Activated CD8-positive, alpha-beta memory T cell treated with anti-CD3 and anti-CD28 coated beads, Interleukin-2, amount 10 ng/mL, durations not matched to agents 7 days and 5 days (primary cell): ENCODE measurements at places on chromosomes 12 and 14. TPM values are rescaled to one million over a fixed set of nuclear protein-coding genes. Genes with fewer than 3 reads are reported as not detected.

The OR6C76 gene
- total RNA-seq: not detected

The ORAI1 gene
- 61.1 TPM for total RNA-seq

The TAS2R20 gene
- total RNA-seq: 2.0 TPM

The HCAR1 gene
- total RNA-seq: 0.23 TPM

The ZNF140 gene
- 11.2 TPM for total RNA-seq

The KTN1 gene
- total RNA-seq: 85.1 TPM

The RHEBL1 gene
- total RNA-seq: 15.1 TPM

The ZDHHC22 gene
- not detected for total RNA-seq

The GLIPR1L2 gene
- total RNA-seq: not detected

GRCh38 chr12:48279101-48279500, 71.6 kb downstream of the ZNF641 start:
- DNase-seq: no peak

- DNase-seq: no peak
Observed at GRCh38 chr12:108827941-108828340, 29.4 kb downstream of the SSH1 start.

DNA sequence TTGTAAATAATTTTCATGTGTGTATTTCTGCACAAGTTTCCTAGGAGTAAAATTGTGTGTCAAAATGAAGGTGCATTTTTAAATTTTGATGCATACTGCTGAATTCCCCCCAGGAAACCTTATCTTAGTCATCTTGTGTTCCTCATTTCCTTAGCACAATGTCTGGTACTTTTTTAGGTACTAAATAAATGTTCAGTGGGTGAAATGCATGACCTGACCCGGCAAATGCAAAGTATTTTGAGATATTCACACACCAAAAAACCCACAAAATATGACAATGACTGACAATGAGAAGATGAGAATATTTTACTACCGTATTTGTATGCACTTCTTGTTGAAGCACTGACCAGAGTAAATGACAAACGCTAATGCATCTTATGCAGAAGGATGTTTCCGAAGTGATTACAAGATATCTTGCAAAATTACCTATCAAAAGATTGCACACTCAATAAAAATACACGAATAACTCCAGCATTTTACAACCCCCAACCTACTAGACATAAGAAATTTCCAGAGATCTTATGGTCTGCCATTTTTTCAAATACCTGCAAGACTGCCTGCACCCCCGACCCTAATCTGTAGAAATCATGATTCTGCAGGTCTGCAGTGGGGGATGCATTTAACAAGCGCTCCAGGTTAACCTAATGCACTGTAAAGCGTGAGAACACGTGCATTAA, 895 bp upstream of the PRKAB1 start:
- no peak for DNase-seq

- no peak for DNase-seq
Observed at GRCh38 chr14:94489336-94489735, 13.3 kb upstream of the SERPINA9 start.

GRCh38 chr14:53569446-53569845, 387.2 kb downstream of the BMP4 start:
- no peak for DNase-seq

GRCh38 chr12:1839956-1840951, 19.9 kb downstream of the LRTM2 start:
- no peak for DNase-seq

DNA sequence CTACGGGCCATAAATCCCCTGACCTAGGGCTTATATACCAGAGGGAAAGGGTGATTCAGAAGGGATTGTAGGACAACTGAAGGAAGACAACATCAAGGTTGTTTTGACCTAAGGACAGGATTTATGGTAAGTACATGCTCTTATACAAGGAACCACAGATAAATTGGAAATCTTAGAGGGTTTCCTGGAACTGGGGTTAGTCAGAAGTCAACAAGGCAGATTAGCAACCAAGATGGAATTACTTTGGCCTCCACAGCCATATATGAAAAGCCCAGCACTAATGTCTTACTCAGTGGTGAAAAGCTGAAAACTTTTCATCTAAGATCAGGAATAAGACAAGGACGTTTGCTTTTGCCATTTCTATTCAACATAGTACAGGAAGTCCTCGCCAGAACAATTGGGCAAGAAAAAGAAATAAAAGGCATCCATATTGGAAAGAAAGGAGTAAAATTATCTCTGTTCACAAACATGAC, 5.4 kb downstream of the TMBIM4 start:
- no peak for DNase-seq

- peak; percentile 41 for DNase-seq
Observed at GRCh38 chr12:14216405-14217294, 148.8 kb upstream of the ATF7IP start.

- DNase-seq: no peak
Observed at GRCh38 chr14:84129941-84130340, 1400.0 kb upstream of the FLRT2 start.

DNA sequence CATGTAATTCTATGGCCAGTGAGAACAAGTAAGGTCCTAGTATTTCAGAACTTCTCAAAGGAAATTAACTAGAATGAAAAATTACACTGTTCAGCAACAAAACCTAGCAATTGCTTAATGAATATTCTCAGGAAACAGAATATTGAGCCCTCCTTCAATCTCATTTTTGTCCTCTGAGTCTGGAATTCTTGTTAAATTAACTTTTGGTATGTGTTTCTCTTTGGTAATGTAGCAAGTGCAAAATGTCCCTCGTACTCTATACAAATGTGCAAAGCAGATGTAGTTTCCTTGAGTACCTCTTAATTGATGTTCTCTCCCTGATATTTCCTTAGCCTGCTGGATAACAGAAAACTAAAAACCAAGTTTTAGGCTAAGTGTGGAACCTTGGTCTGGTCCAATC, 190.8 kb upstream of the CNOT2 start:
- no peak for DNase-seq

DNA sequence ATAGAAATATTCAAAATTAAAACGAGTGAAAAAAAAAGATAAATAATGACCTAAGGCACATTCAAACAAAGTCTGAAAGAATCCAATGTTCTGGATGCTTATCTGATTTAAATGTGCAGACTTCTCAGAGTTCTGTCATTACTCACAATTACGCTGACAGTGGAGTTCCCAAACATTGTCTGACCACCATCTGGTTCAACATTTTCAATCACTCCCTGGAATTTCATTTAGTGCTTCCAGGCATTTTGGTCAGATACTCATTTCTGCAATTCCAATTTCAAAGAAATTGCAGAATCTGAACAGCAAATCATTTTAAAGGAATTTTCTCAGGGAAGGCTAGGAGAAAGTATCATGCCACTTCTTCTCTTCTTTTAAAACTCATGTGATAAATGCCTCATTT, 398.2 kb upstream of the PDE3A start:
- DNase-seq: no peak

- DNase-seq: no peak
Observed at GRCh38 chr12:43015090-43015737, 425.7 kb upstream of the PRICKLE1 start.

DNA sequence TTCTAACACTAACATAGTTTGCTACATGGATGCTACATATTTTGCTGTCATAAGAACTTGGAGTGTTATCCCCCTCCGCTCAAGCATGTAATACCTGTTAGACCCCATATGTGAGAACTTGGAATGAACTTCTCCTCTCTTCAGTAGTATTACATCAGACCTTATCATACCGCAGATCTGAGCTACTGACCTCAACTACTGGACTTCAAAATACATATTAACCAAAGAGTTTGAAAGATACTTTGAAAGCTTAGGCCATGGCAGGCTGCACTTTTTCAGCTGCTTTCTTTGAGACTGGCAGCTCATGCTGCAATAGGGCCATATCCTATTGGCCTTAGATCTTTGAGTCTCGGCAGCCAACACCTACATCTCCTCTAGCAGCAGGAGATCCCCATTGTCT, 74.8 kb downstream of the EEA1 start:
- DNase-seq: no peak

DNA sequence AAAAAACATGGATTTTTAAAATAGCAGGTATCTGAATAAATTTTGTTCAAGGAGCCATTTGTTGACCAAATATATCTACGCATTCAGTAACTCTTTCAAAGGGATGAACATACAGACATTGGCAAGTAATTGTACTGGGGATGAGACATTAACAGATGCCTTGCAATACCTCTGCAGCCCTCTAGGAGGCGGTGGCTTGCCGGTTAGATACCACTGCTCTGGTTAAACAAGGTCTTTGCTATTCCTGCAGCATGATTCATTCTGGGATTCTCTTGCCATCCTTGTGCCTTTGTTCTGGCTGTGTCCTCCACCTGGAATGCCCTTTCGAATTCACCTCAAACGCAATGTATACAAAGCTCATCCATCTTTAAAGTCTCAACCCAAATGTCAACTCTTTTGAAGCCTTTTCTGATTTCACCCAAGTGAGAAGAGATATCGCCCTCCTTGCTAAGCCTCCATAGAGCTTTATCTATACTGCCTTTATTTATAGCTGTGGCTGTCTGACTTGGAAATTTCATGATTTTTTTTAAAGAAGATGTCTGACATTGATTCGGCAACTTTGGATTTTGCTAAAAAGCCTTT, 131.0 kb upstream of the SRRM4 start:
- DNase-seq: no peak

DNA sequence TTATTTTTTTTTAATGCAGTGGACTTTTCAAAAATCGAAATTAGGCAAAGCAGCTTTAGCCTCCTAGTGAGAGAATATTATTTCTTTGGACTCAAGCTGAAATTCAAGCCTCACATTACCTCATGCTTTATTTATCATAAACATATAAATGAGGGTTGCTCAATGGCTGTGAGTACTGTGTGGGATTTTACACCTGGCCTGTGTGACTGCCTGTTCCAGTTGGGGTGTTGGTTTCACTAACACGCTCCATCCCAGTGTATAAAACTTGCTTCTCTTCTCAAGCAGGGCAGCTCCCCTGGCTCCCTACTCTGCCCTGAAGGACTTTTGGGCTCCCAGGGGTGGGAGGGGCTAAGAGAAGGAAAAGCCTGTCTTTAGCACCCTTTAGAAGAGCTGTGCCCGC, 15.0 kb downstream of the ANKLE2 start:
- DNase-seq: no peak
